ENCODE measurements at places on chromosomes 7 and 10.
A peak's percentile ranks its signal among the peaks of the same experiment; 100 is the strongest.

DNA sequence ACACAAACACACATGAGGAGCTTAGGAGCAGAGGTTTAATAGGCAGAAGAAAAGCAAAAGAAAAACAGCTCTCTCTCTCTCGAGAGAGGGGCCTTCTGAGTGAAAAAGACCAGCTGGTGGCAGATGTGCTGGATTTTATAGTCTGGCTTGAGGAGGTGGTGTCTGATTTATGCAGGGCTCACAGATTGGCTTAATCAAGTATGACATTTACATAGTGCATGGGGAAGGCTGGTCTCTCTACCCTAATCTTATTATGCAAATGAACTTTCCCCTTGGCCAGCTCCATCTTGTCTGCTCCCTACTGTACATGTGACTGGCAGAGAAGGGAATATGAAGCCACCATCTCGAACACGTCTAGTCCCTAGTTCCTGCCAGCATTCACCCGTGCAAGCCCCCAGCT lies 219.5 kb upstream of the ZNF804B start:
- DNase-seq = no peak

- no peak for DNase-seq
Observed at GRCh38 chr7:22271311-22271710, 85.6 kb downstream of the RAPGEF5 start.

DNA sequence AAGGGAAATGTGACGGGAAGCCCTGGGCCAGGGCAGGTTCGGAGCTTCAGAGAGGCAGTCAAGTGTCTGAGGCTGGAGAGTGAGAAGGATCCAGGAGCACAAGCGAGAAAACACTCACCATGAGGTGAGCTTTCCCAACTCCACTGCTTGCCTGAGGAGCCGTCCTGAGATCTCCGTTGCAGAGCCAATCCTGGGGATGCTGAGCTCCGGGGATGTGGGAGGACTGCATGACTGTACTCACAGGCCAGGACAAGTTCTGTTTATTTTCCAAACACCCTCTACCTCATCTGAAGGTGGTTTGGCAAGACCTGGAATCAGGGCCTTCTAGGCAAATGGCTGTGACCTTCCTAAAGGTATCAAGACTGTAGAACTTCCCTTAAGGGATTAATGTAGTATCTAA lies 38.7 kb downstream of the GLI3 start:
- DNase-seq = peak; percentile 92

GRCh38 chr10:34192646-34193045 lies 622.5 kb downstream of the PARD3 start:
- DNase-seq = no peak

GRCh38 chr10:351770-352334 lies 216.6 kb downstream of the ZMYND11 start:
- no peak for DNase-seq

Data from foreskin keratinocyte (primary cell).